Sigmoid colon (tissue), 7 donors: ENCODE measurements at places on chromosomes 3 and 15. TPM values are rescaled to one million over a fixed set of nuclear protein-coding genes. Genes with fewer than 3 reads are reported as not detected.

TOMM70 gene
- 53.2 TPM for total RNA-seq

CMTM8 gene
- 0.81 TPM for total RNA-seq

GPR27 gene
- 1.1 TPM for total RNA-seq

SKOR1 gene
- not detected for total RNA-seq

AKAP13 gene
- 142 TPM for total RNA-seq

BBX gene
- 77.5 TPM for total RNA-seq

LSAMP gene
- 47.1 TPM for total RNA-seq

INSYN1 gene
- total RNA-seq = 5.1 TPM

LDHAL6B gene
- not detected for total RNA-seq

KNG1 gene
- not detected for total RNA-seq

SCG5 gene
- total RNA-seq = 4.1 TPM
